Ammon's horn (tissue), 1 donor: ENCODE measurements at places on chromosomes 16 and 17.

GRCh38 chr17:3037259-3037658, 26.1 kb downstream of the OR1D5 start:
- DNase-seq: no peak

GRCh38 chr16:9370061-9370491, 278.6 kb downstream of the HAPSTR1 start:
- DNase-seq: no peak

- no peak for DNase-seq
These were observed 250.5 kb upstream of the C16orf82 start for GRCh38 chr16:26816266-26816665.

GRCh38 chr17:63279498-63280230, 166.4 kb downstream of the CYB561 start:
- no peak for DNase-seq

- DNase-seq: peak; percentile 42
These were observed 982 bp downstream of the SPAG9 start for GRCh38 chr17:51119415-51120356.

DNA sequence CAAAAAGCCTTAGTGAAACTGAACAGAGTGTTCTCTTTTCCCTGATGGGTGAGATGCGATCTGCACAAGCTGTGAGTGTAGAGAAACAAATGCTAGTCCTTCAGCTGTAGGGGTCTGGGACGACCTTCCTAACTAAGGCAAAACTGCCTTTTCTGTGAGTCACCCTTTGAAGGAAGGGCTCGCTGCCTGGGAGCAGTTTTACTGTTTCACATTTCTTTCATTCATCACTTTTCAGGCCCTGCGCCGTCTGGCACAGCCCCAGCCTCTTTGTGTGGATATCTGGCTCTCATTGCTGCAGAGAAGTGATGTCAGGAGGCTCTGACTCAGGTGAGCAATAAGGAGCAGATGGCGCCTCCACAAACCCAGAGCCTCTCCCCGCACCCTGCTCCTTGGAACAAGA, 57.4 kb downstream of the HS3ST3A1 start:
- DNase-seq: peak; percentile 25

GRCh38 chr17:59257101-59257500, 36.8 kb downstream of the GDPD1 start:
- DNase-seq: no peak

DNA sequence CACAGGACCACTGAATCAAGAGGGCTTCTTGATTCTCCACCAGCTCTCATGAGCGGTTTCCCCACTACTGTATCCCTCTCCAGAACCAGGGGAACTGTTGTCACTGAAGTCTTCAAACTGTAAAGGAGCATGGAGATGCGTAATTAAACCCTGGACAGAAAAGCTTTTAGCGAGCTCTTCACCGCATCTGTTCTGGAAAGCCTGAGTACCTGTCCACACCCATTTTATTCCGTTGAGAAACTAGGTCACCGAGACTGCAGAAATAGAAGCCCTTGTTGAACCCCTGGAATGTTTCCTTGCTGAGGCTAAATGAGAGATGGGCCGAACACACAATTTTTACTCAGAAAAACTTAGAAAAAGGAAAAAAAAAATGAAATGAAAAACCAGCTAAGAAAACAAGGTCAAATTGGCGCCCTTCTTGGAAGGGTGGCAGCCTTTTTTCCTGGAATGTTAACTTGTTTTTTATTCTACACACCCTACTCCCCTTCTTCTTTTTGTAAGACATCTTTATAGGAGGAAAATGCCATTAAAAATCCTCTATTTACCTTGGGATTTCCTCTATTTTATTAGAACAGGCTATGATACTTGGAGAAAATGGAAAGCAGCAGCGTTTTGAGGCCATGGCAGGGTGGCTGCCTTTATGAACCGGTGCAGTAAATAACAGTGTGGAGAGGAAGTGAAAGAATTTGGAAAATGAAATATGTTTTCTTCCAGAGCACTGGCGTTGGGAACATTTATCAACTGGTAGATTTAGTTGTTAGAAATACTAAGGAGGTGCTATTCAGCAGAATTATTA, 52.6 kb upstream of the CRISPLD2 start:
- no peak for DNase-seq

- no peak for DNase-seq
These were observed 48.8 kb upstream of the SIAH1 start for GRCh38 chr16:48433850-48434530.

- DNase-seq: no peak
These were observed 53.3 kb upstream of the MSI2 start for GRCh38 chr17:57203040-57203439.

- no peak for DNase-seq
These were observed 6.0 kb upstream of the TBX21 start for GRCh38 chr17:47726796-47727703.

GRCh38 chr17:41547921-41548843, 20.1 kb upstream of the KRT19 start:
- DNase-seq: peak; percentile 17

- no peak for DNase-seq
These were observed 80.8 kb downstream of the CNGB1 start for GRCh38 chr16:57889960-57890751.

DNA sequence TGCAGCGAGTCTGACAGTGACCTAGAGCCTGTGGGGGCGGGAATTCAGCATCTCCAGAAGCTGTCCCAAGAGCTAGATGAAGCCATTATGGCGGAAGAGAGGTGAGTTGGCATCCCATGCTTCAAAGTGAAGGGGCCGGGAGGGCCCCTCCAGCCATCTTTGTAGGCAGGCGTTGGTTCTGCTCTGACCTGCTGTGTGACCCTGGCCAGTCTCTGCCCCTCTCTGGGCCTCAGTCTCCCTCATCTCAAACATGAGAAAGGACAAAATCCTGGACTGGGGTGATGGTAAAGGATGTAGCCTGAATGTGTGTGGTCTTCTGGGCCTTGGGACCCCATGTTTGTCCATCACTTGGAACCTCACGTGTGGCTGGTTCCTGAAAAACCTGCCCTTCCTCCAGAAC, 5.1 kb downstream of the PIMREG start:
- DNase-seq: no peak

GRCh38 chr17:57911834-57912673, 43.2 kb downstream of the CUEDC1 start:
- DNase-seq: peak; percentile 98

- no peak for DNase-seq
These were observed 21.2 kb upstream of the GINS2 start for GRCh38 chr16:85709766-85710585.

DNA sequence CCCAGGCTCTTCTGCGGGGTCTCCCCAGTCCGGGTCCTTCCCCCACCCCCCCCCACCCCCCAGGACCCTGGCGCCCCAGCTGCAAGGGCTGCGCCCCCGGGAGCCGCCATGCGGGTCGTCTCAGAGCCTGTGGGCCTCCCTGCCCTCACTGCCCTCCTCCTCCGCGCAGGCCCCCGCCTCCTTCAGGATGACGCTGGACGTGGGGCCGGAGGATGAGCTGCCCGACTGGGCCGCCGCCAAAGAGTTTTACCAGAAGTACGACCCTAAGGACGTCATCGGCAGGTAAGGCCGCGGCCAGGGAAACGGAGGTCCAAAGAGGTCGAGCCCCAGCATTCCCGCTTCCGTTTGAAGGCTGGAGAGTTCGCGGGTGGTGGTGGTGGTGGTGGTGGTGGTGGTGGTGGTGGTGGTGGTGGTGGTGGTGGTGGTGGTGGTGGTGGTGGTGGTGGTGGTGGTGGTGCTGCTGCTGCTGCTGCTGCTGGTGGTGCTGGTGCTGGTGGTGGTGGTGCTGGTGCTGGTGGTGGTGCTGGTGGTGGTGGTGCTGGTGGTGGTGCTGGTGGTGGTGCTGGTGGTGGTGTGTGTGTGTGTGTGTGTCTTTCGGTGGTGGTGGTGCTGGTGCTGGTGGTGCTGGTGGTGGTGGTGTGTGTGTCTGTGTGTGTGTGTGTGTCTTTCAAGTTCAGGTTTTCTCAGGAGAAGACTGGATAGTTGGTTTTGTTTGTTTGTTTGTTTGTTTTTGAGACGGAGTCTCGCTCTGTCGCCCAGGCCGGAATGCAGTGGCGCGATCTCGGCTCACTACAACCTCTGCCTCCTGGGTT, 615 bp downstream of the PHKG2 start:
- no peak for DNase-seq

GRCh38 chr17:8923762-8924161, 41.7 kb downstream of the PIK3R5 start:
- DNase-seq: no peak

GRCh38 chr16:80063031-80063712, 462.6 kb upstream of the MAF start:
- DNase-seq: no peak

DNA sequence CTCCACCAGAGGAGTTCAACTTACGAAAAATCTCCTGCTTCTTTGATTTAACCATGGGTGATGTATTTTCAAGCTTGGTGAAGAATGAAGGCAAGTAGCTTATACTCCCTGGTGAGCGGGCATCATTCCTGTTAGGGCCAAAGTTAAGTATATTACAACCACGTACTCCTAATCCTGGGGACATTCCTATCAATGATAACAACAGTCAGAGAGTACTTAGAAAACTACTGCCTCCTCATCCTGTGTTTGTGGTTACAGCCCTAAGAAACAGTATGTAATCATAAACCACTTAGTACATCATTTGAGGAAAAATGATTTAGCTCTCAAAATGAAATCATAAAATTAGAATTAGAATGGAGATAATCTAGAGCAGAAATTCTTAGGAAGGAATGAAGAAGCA, 47.3 kb downstream of the TTC19 start:
- no peak for DNase-seq

GRCh38 chr16:21169249-21169981, 10.9 kb downstream of the LDAF1 start:
- DNase-seq: no peak

DNA sequence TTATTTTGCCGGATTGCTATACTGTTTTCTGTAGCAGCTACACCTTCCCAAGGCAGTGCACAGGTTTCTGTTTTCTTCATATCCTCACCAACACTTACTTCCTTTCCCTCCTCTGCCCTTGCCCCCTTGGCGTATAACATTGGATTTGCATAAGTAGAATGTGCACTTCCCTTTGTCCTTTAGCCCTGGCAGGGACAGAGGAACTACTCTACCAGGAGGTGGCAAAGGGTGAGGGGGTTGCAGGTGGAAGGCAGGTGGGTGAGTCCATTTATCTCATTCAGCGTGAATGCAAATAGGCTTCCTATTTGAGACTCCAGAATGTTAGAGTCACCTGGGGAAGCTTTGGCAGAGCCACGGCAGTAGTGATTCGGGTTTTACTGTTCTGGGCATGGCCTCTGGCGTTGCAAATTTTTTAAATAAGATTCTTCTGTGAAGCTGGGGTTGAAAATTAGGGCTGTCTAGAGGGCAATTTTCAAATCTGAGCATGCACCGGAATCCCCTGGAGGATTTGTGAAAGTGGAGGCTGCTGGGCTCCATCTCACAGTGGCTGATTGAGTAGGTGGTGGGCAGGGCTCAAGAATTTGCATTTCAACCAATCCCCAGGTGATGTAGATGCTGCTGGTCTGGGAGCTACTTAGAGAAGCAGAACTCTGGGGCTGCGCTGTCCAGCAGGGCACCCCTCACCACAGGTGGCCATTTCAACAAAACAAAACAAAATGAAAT, 84.7 kb downstream of the PLCG2 start:
- DNase-seq: no peak

GRCh38 chr16:51431517-51432241, 280.6 kb upstream of the SALL1 start:
- DNase-seq: peak; percentile 75

GRCh38 chr17:17613708-17614114, 22.2 kb upstream of the PEMT start:
- DNase-seq: peak; percentile 62

DNA sequence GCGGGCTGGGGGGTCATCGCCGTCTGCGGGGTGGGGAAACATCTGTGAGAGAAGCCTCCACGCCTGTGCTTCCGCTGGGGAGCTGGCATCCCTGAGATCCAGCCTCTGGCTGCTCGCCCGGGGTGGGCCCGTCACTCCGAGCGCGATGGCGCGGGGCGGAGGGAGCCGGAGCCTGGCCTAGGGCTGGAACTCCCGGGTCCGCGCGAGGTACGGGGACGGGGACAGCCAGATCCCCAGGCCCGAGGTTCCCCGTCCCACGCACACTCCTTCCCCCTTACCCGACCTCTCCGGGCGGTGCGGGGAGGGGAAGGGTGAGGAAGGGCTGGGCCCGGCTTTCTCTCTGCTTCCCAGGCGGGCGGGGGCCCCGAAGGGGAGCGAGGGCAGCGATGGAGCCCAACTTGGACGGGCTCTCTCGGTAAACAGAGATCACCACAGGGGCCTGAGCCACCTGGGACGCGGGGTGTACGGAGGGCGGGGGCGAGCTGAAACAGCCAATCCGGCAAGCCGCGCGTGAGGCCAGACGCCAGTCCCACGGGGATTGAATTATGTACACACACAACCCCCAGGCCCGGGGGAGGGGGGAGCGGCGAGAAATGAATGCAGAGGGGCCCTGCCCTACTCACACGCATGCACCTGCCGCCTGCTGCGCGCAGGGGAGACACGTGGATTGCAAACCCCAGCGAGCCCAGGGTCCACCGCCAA, at the start of gene SLC16A11:
TSS of gene SLC16A11 (minus strand) at position 596 of the 702 bp plus-strand sequence. CDS start at position 17, 579 bp downstream.
- DNase-seq: no peak

GRCh38 chr16:19735074-19735867, 17.2 kb downstream of the IQCK start:
- DNase-seq: no peak

DNA sequence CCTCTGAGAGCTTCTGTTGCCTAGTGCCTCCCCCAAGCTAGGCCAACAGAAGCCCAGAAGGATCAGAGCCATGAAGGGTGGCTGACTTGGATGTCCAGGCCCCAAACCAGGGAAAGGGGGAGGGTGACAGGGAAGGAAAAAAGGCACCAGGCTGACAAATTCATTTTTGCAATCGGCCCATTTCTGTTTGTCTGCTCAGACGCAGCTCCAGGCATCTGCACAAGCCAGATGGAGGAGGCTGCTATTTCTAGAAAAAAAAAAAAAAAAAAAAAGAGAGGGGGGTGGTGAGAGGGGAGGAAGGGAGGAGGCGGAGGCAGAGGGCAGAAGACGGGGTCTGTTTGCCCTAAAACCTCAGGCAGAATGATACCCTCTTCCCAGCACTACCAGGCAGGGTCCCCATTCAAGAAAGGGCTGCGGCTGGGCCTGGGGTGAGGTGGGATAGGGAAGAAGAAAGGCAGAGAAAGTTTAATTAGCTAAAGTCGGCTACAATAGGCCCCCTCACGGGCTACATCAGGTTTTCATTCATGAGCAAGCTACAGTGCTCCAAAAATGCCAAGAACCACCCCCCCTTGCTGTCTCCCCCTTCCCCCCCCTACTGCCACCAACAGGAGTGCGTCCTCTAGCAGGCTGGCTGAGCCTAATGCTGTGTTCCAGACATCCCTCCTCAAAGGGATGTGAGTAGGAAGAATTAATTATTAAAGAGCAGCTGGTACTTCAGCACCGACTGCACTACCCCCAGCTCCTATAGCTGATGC, 2.4 kb downstream of the HDAC5 start:
- peak; percentile 69 for DNase-seq
